ENCODE measurements at places on chromosomes 11 and 22. TPM values are rescaled to one million over a fixed set of nuclear protein-coding genes. Genes with fewer than 3 reads are reported as not detected.

Gene BLID
- 4.5 TPM for total RNA-seq

Gene CARNS1
- total RNA-seq, result 1.7 TPM

Gene SERPING1
- 407 TPM for total RNA-seq

Gene OSM
- 1.8 TPM for total RNA-seq

Gene TMEM179B
- 61.0 TPM for total RNA-seq

Gene MAPK11
- 15.3 TPM for total RNA-seq

Gene SLC22A6
- not detected for total RNA-seq

Gene KCTD21
- total RNA-seq, result 10.8 TPM

Gene SOX10
- not detected for total RNA-seq

Gene MYRF
- total RNA-seq, result 41.2 TPM

Gene POTEH
- total RNA-seq, result not detected

Gene CHEK1
- 5.8 TPM for total RNA-seq

Gene ROBO4
- 51.7 TPM for total RNA-seq

Gene RTN4RL2
- 4.8 TPM for total RNA-seq

Gene LYVE1
- 70.8 TPM for total RNA-seq

Gene DRG1
- total RNA-seq, result 43.3 TPM

Gene CDON
- 25.6 TPM for total RNA-seq

Gene HBB
- 848 TPM for total RNA-seq

Gene BIK
- 6.1 TPM for total RNA-seq

Gene MGAT3
- 5.8 TPM for total RNA-seq

Gene DDI1
- total RNA-seq, result not detected

Gene IL18
- 24.5 TPM for total RNA-seq

Gene STX3
- total RNA-seq, result 61.5 TPM

Gene SAA4
- 3.8 TPM for total RNA-seq

All from lung (tissue), 17 donors.